ENCODE measurements at places on chromosomes 12 and 14.

DNA sequence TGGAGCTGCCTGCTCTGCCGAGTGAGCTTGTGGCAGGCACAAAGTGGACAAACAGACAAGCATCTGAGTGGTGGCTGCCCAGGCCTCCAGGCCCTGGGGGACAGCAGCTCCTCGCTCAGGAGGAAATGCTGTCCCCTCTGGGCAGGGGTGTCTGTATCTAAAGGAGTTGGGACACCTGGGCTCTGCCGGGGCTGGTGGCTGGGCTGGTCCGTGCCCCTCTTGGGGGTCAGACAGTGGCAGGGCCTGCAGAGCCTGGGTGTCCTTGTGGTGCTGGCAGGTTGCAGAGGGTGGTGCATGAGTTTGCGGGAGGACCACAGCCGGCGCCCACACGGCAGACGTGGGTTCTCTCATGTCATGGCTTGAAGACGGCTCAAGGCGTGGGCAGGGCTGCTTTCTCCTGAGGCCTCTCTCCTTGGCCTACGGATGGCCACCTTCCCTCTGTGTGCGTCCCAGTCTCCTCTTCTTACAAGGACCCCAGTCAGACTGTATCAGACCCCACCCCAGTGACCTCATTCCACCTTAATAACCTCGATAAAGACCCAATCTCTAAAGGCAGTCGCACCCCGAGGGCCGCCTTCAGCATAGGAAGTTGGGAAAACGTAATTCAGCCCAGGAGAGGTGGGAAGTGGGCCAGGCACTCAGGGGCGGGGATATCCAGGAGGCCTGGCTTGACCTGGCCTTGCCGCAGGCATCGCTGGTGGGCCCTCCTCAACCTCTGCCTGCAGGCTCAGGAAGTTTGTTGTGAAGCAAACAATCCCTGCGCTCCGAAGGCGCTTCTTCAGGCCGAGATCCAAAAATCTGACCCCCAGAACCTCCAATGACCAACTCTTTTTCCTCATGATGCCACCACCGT, 110.0 kb downstream of the KIF26A start:
- no peak for DNase-seq

DNA sequence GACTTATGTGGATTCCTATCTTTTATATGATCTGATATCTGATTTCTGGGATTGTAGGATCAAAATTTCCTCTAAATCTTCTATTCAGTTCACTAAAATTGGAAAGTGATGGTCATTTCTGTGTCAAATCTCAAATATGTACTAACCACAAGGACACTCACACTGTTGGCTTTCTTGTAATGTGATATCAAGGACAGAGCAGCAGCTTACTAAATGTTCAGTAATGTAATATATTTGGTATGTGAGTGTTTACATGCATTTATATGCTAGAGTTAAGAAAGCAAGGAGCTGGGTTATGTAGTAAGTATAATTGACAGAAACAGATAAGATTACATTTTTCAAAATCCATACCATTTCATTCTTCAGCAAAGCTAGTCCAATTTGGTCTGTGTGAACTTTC, 16.5 kb downstream of the PUS7L start:
- no peak for DNase-seq

DNA sequence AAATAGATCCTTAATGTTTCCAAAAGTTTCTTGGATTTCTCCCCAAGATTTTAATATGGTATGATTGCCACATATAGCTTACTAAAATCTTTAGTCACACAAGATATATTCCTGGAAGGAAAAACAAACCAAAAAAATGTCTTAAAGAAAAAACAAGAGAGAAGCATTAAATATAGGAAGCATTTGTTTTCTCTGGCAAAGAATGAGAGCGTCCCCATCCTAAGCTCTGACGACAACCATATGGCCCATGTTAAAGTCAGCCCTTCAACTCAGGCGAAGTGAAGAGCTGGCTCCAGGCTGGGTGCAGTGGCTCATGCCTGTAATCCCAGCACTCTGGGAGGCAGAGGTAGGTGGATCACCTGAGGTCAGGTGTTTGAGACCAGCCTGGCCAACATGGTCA, 35.6 kb downstream of the GCH1 start:
- no peak for DNase-seq

DNA sequence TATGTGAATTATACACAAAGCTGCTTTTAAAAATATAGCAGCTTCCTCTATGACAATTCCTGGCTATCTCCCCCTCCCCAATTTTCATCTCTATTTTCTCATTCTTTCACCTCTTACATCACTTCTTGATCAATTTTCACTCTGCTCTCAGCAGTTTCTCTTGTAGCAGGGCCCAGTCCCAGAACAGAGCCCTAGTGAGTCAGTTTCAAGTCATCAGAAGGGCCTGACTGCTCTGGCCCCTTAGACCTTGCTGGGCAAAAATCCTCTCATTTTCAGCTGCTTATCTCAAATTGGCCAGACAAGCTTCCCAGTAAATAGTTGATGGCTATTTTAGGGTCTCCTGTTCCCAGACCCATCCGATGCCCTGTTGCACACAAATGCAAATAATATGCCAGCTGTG, 101.4 kb downstream of the TTC7B start:
- no peak for DNase-seq

GRCh38 chr14:100350276-100350926, 27.3 kb downstream of the SLC25A47 start:
- no peak for DNase-seq

GRCh38 chr12:30278401-30278800, 417.3 kb downstream of the IPO8 start:
- DNase-seq, result no peak

DNA sequence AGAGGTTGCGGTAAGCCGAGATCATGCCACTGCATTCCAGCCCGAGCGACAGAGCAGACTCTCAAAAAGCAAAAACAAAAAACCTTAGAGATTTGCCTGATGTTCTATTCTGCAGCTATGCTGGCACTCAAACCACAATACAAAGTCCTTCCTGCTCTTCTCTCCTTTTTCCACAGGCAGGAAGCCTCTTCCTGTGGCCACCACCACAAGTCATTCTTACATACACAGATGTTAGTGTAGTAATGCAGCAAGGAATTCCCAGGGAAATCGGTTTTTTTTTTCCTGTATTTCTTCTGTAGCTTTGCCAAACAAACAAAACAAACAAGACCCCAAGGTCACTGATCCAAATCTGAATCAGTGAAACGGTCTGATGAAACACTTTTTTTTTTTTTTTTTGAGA, 104.3 kb downstream of the FIGNL2 start:
- no peak for DNase-seq

DNA sequence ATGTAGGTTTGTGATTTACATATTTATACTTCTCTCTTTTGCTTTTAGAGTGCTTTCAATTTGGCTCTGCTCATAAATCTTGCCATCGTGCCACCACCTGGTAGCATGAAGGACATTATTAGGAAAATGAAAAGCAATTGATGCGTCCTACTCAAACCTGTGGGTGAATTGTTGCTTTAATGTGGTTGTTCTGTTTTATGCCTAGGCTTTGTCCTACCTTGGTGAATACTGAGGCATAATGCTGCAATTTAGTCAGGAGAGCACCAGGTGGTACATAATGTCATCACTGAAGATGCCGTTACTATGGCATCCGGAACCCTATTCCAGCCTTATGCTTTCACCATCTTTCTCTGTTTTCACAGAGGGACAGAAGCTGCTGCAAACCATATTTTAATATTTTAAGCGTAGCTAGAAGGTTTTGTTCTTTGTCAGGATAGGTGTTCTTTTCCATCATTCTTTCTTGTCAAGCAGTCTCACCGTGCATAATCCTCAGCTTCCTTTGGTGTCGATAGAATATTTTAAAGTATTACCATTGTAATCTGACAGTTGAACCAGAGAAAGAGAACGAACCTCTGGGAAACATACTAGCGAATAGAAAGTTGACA, 68.5 kb upstream of the PKP2 start:
- no peak for DNase-seq

DNA sequence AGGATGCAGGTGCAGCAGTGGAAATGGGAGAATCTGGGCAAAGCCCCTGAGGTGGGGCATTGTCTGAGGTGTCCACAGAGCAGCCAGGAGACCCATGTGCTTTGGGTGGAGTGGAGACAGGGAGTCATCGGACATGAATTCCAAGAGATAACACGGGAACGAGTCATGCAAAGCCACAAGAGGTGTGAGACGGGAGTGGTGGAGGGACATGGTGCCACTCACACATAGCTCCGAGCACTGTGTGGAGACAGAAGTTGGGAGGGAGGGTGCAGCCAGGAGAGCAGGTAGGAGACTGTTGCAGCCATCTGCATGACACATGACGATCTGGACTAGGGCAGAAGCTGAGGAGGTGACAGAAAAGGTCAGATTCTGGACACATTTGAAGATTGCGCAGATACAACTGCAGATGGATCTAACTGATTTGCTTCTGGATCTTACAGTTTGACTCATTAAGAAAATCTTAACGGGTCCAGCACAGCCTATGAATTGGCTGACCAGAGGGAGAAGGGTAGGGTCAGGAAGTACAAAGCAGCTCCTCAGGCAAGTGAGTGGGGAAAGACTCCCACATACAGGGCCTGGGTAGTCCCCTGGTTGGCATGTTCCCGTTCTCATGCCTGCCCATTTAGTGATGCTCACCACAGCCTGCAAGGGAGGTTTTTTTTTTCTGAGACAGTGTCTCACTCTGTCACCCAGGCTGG, 379.8 kb downstream of the FUT8 start:
- DNase-seq, result no peak

GRCh38 chr12:70451528-70451927, 85.4 kb downstream of the KCNMB4 start:
- DNase-seq, result no peak
